KG1 (cell line): ENCODE measurements at places on chromosomes 3 and 15.
A peak's percentile ranks its signal among the peaks of the same experiment; 100 is the strongest.

DNA sequence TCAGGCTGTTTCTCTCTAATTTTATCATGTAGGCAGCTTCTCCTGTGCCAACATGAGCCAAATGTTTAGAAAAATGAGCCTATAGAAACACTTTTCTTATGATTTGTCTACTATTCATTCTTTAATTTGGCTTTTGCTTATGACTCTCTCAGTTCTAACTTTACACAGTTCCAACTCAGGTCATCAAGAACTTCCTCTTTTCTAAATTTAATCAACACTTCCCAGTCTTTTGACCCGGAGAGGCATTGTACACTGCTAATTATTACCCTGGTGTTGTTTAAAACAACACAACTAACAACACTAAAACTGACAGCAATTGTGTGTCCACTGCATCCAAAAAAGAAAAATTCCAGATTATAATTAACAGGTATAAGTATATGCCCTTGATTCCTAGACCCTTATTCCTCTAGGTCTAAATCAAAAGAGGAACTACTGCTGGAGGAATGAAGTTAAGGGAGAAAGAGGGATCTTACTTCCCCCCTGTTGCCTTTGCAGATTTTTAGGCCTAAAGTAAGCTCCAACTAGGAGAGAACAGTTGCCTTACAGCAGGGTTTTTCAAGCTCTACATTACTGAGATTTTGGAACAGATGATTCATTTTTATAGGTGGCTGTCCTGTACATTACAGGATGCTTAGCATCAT, 332.2 kb upstream of the GOLIM4 start:
- peak; percentile 18 for DNase-seq

- DNase-seq: no peak
These were observed 62.8 kb upstream of the SEC22A start for GRCh38 chr3:123138839-123139444.

- no peak for DNase-seq
These were observed 36.8 kb upstream of the RPL32 start for GRCh38 chr3:12878141-12878574.

- DNase-seq: peak; percentile 42
These were observed 7.0 kb downstream of the MAPKAPK3 start for GRCh38 chr3:50623840-50624474.

DNA sequence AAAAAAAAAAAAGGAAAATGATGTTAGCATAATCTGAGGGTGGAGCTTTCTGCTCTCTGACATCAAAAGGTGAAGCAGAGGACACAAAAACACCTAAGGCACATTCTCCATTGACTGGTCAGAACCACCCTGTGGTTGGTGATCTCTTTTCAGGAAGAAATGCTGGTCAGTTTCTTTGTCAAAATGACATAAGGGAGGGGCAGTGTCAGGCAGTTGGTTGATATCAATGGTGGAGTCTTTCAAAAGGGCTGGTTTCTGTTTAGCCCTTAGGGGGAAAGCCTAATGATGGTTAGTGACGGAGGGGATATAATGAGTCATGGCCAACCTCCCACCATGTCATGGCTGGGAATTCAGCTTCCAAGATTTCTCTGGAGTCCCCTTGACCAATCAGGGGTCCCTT, 185.9 kb upstream of the GBE1 start:
- no peak for DNase-seq

GRCh38 chr15:100783291-100783690, 96.3 kb upstream of the ALDH1A3 start:
- no peak for DNase-seq

DNA sequence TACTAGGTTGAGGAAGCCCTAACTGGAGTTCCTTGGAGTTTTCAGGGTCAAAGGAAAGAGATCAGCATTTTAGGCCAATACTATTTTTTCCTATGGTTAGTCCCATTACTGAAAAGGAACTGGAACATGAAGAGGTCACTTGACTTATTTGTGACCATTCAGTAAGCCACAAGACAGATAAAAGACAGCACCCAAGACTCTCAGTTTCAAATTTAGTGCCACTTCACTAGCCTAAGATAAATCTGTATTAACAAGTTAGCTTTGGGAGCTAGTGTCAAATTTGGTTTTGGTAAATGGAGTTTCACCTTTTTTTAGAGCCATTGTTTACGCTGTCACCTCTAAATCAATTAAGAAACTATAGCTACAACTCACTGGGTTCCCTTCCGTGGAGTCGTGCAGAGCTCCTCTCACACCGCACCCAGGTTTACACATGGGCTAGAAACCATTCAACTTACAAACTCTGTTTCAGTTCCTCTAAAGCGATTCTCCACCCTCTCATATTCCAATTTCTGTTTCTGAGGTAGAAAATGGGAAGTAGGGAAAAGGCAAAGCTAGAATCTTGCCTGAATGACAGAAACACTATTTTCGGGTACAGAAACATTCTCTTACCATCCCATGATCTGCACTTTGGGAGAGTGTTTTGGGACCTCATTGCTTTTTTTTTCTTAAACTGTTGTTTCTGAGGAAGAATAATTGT, 14.4 kb downstream of the CCDC32 start:
- DNase-seq: no peak

GRCh38 chr3:108234387-108234957, 12.2 kb upstream of the IFT57 start:
- no peak for DNase-seq

GRCh38 chr3:97230486-97230885, 416.1 kb downstream of the EPHA6 start:
- DNase-seq: no peak

GRCh38 chr3:42589382-42590109, 1.1 kb upstream of the SS18L2 start:
- DNase-seq: no peak

DNA sequence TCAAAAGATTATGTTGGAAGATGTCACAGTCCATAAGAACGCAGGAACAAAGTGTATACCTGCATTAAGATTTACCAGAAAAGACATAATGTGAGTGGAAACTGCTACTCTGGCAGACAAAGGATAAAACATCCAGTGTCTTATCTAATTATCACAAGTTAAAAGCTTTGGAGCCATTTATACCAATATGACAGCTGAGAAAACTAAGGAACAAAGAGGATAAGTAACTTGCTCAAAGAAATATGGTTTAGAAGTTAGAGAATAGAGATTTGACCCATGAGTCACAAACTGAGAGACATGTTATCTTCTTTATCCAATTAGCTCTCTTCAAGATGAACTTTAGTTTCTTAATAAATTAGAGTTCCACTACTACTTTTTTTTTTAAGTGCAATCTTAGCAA, 1473.7 kb downstream of the OTOL1 start:
- no peak for DNase-seq

- DNase-seq: no peak
These were observed 354.4 kb downstream of the NTRK3 start for GRCh38 chr15:87901926-87902690.

DNA sequence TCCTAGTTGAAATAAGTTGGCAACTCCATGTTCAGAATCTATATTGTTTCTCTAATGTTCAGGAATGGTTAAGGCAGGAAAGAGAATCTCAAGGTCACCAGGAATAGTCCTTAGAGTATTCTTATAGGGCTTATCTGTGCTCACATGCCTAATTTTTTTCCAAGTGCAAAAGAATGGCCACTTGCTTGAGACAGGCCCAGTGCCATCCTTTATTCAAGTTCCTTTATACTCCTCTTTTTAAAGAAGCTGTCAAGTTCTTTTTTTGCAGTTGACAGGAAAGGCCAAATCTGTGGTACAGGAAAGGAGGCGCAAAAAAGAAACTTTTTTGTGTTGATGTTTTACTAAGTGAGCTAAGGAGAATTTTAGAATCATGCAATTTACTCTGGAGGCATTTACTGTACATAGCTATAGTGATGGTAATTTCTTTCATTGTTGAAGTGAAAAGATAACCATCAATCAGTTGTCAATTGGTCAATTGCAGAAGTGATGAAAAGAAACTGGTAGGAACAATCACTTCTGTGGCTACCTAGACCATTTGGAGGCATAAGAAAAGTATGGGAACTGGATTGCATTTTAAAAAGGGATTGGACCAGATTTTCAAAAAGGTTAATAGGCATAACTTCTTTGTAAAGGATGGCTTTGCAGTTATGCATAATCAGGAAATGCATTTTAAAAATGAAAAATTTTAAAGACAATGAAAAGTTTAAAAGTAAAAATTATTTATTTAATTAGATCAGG, 102.5 kb upstream of the SOX2 start:
- no peak for DNase-seq

DNA sequence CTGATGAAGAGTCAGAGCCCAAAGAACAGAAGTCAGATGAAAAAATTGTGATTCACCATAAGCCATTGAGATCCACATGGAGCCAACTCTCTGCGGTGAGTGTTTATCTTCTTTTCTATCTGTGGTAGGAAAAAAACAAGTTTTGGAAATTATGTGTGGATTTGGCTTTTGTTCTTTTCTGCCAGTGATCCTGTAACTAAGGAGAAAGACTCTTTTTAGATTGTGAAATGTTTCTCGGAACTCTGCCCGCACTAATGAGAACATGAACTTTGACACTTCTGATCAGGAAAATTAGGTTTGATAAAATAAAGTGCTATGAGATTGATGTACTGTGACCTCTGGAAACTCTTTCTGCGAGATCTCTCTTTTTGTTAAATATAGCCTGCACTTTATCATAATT, 8.4 kb downstream of the ARHGEF26 start:
- DNase-seq: no peak

- DNase-seq: peak; percentile 66
These were observed 1.5 kb downstream of the SATB1 start for GRCh38 chr3:18423401-18424212.

- no peak for DNase-seq
These were observed at the start of gene SCG5 for GRCh38 chr15:32641517-32642059. Gene SCG5 (plus strand): TSS chr15:32641710. CDS start chr15:32643593, 1,883 bp downstream.

DNA sequence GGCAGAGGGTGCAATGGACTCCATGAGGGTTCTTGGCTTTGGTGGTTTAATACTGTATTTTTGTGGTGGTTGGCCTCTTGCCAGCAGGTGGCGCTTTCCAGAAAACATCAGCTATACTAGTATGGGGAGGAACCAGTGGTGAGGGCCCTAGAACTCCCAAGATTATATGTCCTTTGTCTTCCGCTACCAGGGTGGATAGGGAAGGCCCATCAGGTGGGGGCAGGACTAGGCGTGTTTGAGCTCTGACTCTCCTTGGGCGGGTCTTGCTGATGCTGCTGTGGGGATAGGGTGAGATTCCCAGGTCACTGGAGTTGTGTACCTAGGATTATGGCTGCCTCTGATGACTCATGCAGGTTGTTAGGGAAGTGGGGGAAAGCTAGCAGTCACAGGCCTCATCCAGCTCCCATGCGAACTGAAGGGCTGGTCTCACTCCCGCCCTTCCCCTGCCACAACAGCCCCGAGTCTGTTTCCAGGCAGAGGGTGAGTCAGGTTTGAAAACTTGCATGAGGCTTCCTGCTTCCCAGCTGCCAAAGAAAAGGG, 357.7 kb downstream of the OTOL1 start:
- peak; percentile 19 for DNase-seq

GRCh38 chr15:69415381-69415780, 1.2 kb downstream of the KIF23 start:
- no peak for DNase-seq

- no peak for DNase-seq
These were observed 620.0 kb downstream of the NAALADL2 start for GRCh38 chr3:175479175-175479574.

DNA sequence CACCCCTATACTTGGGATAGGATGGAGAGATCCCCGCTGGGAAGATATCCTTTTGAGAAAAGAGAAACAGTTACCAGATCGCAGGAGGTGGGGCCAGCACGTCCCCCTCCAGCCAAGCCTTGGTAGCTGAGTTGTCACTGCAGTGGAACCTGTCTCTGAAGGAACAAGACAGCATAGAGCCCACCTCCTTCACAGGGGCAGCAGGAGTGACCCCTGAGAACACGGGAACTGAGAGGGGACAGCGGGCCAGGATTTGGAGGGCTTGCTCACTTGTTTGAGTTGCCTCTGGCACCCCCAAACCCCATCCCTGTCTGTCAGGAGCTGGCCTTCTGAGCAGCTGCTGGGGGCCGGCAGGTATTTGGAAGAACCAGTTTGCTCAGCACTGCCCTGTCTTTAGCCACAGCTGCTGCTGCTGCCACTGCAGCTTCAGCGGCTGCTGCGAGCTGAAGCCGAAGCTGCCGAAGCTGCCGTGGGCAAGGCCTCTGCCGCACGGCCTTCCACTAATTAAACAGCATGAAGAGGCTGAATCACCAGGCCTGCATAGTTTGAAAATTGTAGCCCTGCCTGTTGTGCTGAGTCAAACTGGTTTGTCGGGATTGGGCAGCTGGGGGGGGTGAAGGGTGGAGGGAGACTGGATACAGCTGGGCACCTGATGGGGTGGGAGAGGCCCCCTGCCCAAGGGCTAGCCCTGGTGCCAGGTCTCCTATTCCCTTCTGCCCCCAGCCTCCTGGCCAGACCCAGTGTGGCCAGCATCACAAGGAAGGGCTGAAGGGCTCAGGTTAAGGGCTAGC, 4.0 kb downstream of the EPHB3 start:
- no peak for DNase-seq

DNA sequence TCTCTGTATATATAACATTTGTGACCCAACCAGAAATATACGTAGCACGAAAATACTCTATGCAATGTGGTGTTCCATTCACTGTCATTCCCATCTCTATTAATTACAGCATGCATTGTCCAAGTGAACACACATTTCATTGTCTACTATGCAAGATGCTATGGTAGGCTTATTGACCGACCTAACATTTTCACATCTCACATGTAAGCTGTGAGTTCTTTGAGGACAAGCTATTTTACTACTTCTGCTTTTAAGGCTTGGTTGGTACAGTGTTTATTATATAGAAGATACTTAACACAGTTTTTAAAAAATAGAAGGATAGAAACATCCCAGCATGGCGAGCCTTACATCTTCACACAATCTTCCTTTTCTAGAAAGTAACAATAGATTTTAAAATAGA, 164.4 kb downstream of the KLHL25 start:
- no peak for DNase-seq

DNA sequence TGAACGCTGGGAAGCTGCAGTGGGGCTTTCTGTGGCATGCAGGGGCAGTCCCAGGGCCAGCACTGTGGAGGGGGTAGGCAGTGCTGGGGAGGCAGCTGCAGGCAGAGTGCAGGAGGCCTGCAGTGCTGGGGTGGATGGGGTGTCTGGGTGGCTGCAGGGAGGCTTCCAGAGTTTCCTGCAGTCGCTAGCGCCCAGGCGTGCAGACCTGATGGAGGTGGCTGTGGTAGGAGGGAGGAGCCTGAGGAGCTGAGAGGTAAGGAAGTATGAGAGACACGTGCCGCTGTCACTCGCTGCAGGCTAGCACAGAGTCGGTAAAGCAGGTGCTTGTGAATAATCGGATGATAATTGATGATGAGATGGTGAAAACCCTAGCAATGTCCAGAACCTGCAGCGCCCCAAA, 16.3 kb downstream of the SYNM start:
- no peak for DNase-seq

- DNase-seq: peak; percentile 36
These were observed 11.2 kb downstream of the SH2D7 start for GRCh38 chr15:78103406-78104118.
